Progenitor cell of endocrine pancreas (in vitro differentiated cells): ENCODE measurements at places on chromosomes 5 and 9. TPM values are rescaled to one million over a fixed set of nuclear protein-coding genes. Genes with fewer than 3 reads are reported as not detected.

Gene PDE6A
- total RNA-seq: 0.07 TPM in 1 of 2 replicates, not detected in the other

Gene CATSPER3
- total RNA-seq: 1.3 and 1.4 TPM in 2 replicates

DNA sequence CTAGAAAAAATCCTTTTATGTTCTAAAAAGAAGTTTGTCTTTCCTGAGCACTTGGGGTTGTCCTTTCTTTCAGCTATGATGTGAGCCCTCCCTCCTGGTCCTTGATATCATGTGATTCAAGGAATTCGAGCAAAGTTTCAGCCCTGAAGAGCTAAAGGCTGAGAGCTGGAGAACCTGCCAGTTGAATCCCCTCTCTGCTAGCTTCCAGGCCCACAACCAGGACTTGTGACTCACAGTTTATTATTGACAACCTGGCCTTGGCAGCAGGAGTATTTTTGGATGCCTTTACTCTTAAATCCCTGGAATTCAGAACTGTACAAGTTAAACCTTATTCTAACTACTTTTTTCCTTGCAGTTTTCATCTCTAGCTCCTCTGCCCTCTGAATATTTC lies 182.8 kb downstream of the SPOCK1 start:
- no peak for DNase-seq

Gene LRRC19
- total RNA-seq: not detected in 2 replicates

DNA sequence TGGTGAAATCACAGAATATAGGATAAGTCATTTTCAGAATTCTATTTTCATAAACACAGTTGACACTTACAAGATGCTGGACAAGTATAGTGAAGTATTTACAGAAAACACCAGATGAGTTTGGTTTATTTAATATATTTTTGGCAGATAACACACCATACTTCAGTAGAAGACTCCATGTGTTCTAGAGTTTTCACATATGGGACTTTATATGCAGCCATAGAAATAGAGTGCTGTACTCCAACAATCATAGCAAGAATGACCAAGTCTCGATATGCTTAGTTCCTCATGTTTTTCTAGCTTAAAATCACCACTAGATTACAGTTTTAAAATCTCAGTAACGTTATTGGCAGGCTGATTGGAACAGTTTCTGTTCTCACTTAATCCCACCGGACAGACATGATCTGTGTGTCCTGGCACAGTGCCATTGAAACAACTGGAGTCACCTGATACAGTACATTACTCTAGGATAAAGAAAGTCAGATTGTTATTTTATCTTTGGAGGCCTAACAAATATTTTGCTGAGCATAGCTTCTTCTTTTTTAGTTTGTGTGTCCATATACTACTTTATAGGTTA lies 45.8 kb upstream of the ERBIN start:
- no peak for DNase-seq

Gene PIP5K1B
- 1.5 and 2.0 TPM in 2 replicates for total RNA-seq
